ENCODE measurements at places on chromosomes 4 and X.

DNA sequence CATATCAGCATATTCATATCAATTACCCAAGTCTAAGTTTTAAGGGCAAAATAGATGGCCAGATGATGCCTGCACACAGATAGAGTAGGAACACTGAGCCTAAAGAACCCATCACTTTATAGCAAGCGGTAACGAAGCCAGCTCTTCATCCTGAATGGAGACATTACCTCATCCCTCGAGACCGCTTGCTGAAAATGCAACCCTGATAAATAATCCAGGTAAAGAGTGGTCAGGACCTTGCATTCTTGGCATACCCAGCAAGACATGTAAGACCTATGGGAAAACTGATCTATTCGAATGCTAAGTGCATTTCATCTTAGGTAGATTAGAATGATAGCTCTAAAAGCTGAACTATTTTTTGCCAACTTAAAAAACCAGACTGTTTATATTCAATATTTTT lies 25.3 kb downstream of the DCHS2 start:
- DNase-seq: no peak

DNA sequence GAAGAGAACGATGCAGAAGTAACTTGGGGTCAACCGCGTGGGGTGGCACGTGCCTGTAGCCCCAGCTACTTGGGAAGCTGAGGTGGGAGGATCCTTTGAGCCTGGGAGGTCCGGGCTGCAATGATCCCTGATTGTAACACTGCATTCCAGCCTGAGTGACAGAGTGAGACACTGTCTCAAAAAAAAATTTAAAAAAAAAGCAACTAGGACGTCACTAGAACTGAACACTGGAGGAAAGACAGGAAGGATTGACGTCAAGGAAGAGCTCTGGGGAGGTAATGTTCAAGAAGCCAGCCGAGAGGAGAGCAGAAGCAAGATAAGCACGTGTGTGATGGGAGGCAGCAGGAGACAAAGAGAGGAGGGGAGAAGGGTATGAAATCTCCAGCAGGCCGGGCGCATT lies 28.7 kb downstream of the S100G start:
- no peak for DNase-seq

- DNase-seq: no peak
Measured at GRCh38 chr4:170247596-170247995, 157.8 kb upstream of the AADAT start.

GRCh38 chr4:94831607-94832006 lies 73.9 kb downstream of the BMPR1B start:
- DNase-seq: no peak

- DNase-seq: no peak
Measured at GRCh38 chr4:22440999-22441398, 74.9 kb downstream of the ADGRA3 start.

DNA sequence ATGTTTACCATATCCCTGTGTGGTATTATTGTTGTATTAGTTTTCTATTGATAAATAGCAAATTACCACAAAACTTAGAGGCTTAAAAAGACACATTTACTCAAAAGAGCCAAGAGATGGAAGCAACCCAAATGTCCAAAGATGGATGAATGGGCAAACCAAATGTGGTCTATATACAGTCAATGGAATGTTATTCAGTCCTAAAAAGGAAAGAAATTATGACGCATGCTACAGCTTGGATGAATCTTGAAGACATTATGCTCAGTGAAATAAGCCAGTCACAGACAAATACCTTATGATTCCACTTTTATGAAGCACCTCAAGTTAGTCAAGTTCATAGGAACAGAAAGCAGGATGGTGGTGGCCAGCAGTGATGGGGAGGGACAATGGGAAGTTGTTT lies 144.7 kb downstream of the QDPR start:
- no peak for DNase-seq

GRCh38 chr4:168846414-168846813 lies 163.6 kb downstream of the CBR4 start:
- no peak for DNase-seq

DNA sequence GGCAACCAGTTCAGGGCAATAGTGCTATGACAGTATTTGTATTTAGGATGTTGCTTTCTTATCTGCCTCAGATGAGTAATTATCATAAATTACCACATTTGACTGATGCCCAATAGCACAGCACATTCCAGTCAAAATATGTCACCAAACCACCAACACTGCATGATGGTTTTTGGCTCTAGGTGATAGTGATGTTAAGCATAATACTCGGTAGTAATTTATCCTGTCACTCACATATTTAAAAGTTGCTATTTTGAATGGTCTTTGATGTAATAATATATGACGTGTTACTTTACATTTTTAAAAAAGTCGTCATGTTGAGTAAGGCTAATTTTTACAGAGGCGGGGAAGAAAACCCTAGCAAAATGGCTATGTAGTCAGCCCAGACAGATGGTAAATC lies 42.5 kb downstream of the UNC5C start:
- DNase-seq: no peak

GRCh38 chr4:139665690-139666529 lies at the start of gene MGST2:
MGST2 (plus strand) TSS chr4:139665819; CDS start chr4:139666020, 201 bp downstream.
- DNase-seq: peak; percentile 44

- no peak for DNase-seq
Measured at GRCh38 chr4:20065952-20066351, 185.8 kb upstream of the SLIT2 start.

- no peak for DNase-seq
Measured at GRCh38 chr4:101236097-101236496, 111.2 kb downstream of the PPP3CA start.

GRCh38 chrX:131791608-131792355 lies 231.3 kb upstream of the STK26 start:
- DNase-seq: no peak

GRCh38 chr4:172707622-172708021 lies 461.0 kb upstream of the GALNT7 start:
- no peak for DNase-seq

GRCh38 chr4:27357283-27357682 lies 496.6 kb downstream of the STIM2 start:
- DNase-seq: peak; percentile 10

GRCh38 chr4:2804973-2805501 lies 12.2 kb downstream of the SH3BP2 start:
- DNase-seq: no peak

DNA sequence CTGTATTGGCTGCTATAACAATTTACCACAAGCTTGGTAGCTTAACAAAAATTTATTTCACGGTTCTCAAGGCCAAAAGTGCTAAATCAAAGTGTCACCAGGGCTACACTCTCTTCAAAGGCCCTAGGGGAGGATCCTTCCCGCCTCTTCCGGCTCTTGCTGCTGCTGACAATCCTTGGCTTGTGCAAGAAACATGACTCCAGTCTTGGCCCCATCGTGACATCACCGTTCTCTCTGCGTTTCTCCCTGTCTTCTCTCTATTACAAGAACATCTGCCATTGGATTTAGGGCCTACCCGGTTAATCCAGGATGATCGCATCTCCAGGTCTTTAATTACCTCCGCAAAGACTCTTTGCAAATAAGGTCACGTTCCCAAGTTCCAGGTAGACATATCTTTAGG lies 10.4 kb upstream of the CLCN4 start:
- DNase-seq: no peak

GRCh38 chr4:158652920-158653319 lies 18.8 kb downstream of the C4orf46 start:
- DNase-seq: no peak

DNA sequence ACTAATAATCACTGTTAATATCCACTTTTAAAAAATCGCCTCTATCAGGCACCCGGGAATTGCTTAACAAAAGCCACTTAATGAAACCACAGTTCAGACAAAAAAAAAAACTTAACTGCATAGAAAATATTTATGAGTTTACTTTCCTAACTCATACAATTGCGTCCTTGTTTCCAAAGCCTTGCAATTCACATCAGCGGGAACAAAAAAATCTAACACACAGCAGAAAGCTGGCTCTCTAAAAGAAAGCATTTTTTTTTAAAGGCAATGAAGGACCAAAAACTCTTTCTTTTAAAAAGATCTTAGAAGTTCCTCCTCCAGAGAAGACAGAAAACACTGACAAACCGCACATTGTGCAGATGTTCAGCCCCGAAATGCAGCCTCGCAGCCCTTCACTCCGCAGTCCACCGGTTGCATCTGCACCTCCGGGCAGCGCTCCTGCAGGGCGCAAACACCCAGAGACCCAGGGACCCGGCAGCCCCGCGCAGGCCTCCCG lies 812 bp downstream of the FAT1 start:
- DNase-seq: no peak

- DNase-seq: no peak
Measured at GRCh38 chr4:169573889-169574288, 38.5 kb downstream of the NEK1 start.

DNA sequence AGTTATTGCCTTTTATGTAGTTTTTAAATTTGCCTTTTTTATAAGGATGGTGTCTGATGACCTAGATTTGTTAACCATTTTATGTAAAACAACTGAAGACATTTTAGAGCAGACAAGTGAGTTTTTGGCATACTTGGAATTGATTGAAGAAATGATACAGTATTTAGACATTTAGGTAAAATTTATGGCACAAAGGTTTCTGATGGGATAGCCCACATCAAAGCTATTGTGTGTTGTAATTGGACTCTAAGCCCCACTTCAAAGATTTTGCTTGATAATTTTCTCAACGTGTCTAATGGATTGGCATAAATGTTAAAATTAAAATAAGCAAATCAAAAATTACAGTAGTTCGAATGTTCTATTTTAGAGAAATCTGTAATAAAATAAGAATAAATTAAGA lies 17.6 kb downstream of the EPGN start:
- no peak for DNase-seq

DNA sequence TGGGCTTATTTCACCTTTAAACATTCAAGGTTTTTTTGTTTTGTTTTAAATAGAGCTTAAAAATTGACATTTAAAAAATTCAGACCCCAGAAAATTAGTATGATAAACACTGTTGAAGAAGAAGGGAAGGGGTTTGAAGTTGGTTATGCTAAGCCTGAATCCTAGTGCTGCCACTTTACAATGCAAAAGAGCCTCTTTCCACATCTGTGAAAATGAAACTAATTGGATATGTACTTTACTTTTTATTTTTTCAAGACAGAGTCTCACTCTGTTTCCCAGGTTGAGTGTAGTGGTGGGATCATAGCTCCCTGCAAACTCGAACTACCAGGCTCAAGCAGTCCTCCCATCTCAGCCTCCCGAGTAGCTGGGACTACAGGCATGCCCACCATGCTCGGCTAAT lies 41.8 kb downstream of the FIP1L1 start:
- DNase-seq: no peak

GRCh38 chr4:165381821-165382373 lies 3.1 kb downstream of the CPE start:
- DNase-seq: no peak

GRCh38 chr4:48162162-48162561 lies 28.1 kb upstream of the TXK start:
- no peak for DNase-seq

- DNase-seq: no peak
Measured at GRCh38 chrX:123859409-123859845, 426 bp upstream of the XIAP start.

GRCh38 chr4:149161247-149161646 lies 654.4 kb downstream of the IQCM start:
- peak; percentile 28 for DNase-seq

DNA sequence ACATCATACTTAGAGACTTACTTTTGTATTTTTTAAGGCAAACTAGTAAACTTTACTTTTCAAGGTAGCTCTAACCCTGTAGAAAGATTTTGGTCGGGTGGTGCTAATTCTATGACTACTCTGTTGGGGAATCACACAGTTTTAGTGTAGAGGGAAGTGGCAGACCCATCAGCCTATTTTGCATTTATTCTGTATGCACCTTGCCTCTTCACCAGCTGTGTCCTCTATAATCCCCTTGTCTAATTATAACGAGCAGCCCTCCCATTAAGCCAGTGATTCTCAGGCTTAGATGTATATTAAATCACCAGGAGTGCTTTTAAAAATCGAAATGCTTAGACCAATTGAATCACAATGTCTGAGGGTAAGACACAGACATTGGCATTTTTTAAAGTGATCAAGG lies 78.1 kb downstream of the GALNT7 start:
- no peak for DNase-seq

- DNase-seq: no peak
Measured at GRCh38 chr4:138111462-138112000, 130.6 kb downstream of the SLC7A11 start.

DNA sequence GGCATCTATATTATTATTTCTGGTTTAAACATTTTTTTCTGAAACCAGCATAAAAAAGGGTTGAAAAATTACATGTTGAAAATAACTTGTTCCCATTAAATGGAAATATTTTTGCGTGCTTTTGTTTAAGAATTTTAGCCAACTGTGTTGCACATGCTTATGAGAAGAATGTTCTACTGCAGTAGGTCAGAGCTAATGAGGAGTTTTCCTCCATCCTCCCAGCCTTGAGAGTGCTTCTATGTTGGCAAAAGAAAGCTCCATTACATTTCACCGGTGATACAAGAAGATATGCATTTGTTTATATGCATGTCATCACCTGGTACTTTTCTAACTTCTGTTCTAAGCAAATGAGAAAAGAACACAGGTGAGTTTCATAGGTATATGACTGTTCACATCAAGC lies 13.6 kb upstream of the TDO2 start:
- no peak for DNase-seq

DNA sequence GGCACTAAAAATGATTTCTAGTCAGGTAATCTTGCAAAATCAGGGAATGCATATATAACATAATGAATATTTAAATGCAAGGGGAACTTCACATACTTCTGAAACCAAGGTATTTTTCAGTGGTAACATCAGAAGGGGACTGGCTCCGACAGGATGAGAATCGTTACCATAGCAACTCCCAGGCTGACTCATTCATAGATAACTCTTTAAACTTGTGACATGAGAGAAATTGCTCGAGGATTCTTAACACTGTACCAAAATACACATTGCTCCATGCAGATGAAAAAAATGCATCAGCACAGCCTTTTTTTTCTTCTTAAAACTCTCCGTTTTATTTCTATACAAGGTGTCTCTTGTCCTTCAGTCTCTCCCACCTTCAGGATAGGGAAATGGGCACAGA lies 114.3 kb downstream of the GABRB1 start:
- no peak for DNase-seq

DNA sequence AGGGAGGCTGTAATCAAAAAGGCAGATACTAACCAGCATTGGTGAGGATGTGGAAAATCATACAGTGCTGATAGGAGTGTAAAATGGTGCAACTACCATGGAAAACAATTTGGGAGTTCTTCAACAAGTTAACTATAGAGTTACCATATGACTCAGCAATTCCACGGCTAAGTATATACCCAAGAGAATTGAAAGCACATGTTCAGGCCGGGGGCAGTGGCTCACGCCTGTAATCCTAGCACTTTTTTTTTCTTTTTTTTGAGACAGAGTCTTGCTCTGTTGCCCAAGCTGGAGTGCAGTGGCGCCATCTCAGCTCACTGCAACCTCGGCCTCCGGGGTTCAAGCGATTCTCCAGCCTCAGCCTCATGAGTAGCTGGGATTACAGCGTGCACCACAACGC lies 15.0 kb upstream of the CD99L2 start:
- peak; percentile 58 for DNase-seq

DNA sequence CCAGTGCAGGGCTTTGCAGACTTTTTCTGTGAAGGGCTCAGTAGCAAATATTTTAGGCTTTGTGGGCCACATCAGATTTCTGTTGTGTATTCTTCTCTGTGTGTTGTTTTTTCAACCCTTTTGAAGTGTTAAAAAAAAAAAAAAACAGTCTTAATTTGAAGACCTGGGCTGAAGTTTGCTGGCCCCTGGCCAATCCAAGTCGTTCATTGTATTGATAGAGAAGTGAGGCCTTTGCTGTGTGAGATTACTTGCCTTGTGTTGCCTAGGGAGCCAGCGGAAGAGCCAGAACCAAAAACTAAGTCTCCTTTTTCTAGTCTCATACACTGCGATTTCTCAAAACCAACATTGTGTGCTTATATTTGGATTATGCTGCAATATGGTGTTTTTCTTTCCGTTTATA lies 46.9 kb downstream of the MTM1 start:
- DNase-seq: no peak
